SK-N-DZ (cell line): ENCODE measurements at places on chromosomes 7 and 10.
A peak's percentile ranks its signal among the peaks of the same experiment; 100 is the strongest.

DNA sequence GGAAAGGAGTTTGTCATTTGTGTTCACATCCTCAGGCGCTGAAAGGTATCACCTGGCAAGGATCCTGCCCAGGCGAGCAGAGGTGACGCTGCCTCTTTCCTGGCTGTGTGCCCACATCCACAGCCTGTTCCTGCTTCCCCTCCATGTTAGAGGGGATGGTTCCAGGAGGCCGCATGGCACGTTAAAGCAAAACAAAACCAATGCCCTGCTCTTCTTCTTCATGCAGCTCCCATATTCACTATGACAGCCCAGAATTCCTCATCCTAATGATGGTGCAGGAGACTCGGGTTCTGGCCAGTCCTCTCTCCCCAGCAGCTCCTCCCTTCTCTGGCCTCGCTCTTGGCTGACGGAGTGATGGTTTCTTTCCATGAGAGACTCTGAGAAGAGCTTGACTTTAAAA is 678.5 kb upstream of the ANKRD30A start:
- peak; percentile 80 for DNase-seq

DNA sequence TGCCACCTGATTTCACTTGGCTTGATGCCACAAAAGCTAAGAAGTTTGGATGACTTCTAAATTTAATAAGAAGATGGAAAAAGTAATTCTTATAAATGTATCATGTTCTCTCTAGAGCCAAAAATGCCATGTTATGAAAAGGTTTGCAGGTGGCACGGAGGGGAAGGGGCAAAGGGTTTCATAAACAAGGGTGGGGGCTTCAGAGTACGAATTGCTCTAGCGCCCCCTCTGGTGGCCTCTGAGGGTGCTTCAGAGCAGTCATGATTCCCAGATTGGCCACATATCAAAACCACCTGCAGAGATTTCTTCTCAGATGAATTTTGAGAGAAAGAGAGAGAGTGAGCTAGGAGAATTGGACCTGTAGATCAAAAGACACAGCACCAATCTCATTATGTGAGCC is 208.6 kb upstream of the YAE1 start:
- DNase-seq: no peak

DNA sequence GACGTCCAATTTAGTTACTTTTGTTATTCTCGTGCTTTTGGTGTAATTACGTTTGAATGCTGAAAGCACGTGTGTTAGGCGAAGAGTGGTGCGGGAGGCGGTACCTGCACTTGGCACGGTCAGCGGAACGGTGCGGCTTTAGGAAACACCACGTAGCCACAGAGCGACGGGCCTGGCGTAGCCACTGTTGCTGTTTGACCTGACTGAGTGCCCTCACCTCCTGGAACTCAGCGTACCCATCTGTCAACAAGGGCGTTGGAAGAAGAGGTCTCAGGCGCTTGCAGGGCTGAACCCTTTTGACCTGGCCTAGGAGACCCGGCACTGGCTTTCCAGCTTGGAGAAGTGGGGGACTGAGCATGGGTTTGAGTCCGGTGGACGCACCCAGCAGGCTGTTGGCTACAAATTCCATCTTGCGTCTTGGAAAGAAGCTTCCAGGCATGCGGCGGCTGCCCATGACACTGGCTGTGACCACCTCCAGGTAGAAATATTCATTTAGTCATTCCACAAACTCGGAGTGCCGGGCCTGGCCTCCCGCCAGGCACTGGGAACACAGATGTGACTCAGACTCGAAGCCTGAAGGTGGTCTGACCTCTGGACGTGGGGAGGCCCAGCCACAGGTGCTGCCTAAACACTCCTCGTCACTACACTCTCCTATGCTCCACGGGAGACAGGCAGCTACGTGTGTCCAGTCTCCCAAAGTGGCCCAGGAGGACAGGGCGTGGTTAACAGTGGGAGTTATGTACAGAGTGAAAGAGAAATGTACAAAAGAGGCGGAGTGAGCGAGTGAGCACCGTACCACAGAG is 22.2 kb downstream of the FAM20C start:
- no peak for DNase-seq

GRCh38 chr10:22646388-22646853 is 68.0 kb downstream of the PIP4K2A start:
- no peak for DNase-seq

DNA sequence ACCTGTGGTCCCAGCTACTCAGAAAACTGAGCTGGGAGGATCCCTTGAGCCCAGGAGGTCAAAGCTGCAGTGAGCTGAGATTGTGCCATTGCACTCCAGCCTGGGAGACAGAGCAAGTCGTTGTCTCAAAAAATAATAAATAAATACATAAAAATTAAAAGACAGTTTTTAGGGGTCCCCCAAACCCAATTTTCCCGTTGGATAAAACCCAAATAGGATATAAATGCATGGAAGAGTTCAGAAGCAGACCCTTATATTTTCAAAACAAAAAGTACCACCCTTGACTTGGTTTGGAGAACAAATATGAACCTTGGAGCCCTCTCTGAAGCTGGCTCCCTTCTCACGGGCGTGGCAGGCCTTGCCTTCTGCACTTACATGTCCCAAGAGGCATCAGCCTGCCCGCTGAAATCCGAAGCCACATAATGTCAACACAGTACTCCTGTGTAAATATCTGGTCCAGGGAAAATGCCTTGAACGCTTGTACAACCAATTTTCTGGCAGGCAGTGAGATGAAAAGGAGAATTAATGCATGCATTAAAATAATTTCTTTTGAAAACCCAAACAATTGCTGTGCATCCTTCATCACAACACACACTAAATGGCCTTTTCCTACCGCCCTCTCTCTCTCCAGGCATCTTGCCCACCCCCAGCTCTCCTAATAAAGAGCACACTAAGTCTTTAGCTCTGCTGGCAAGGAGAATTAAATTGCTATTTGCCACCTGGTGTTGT is 46.4 kb upstream of the PARD3 start:
- no peak for DNase-seq

DNA sequence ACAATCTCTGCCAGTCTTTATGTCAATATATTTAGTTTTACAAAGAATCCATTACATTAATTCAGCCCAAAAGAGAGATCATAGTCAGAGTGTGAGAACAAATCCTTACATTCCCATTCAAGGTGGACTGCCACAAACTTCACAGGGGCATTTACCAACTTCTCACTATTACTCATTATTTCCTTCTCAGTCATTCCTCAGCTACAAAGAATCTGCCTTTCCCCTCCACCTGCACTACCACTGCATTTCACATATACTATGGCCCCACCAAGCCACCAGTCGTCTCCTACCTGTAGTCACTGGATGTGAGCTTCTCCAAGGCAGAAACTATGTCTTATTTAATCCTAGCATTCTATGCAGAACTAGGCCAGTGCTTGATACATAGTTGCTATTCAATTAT is 94.3 kb downstream of the USP6NL start:
- DNase-seq: no peak

DNA sequence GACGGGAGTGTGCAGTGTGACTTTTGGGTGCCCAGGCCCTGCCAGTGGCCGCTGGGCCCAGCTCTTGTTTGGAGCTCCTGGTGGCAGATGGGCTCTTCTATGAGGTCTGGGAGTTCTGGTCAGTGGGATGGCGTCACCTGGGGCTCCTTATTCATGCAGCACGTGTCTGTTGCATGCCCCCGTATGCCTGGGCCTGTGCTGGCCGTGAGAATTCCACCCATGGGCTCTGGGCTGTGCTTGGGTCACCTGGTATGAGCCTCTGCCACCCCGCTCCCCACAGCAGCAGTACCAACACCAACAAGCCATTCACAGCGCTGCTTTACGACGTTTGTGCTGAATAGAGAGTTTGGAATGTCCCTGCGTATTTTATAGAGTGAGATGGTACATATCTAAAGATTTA is 27.1 kb downstream of the INPP5A start:
- DNase-seq: no peak

- no peak for DNase-seq
Observed at GRCh38 chr7:55965100-55965470, 700 bp downstream of the NIPSNAP2 start.

DNA sequence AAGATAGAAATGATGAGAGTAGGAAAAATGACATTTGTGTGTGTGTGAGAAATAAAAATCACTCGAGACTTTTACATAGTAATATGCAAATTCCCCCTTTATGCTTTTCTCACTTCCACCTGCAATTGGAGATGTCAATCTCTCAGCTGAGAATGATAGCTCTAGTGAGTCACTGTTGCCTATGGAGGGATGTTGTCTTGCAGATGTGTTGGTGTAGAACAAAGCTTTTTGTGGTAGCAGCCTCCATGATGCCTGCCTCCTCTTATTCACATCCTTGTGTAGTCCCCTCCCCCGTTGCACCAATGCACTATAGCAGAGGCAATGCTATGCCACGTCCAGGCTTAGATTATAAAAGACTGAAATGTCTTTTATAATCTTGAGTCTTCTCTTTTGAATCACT is 33.8 kb downstream of the SPAG6 start:
- no peak for DNase-seq

DNA sequence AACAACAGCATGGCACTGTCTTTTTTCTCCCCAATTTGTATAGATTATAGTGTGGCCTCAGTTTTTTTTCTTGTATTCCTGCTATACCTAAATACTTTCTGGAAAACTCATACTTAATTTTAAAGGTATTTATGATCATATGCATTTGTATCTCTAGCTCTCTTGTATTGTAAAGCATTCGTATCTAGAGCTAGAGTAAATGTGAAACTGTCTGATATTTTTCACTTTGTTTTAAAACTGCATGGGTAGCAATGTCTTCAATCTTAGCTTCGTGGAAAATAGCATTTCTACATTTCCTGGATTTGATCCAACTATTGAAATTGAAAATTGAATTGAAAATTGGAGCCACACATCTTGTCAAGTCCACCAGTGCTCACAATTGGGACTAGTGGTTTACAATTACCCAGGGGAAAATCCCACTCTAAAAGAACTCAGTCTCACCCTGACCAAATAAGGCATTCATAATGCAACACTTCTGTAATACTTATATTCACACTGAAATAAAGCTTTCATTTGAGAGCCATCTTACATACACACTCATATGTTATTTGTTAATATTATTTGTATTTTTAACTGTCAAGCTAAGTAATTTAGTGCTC is 51.3 kb upstream of the KLF6 start:
- DNase-seq: no peak

DNA sequence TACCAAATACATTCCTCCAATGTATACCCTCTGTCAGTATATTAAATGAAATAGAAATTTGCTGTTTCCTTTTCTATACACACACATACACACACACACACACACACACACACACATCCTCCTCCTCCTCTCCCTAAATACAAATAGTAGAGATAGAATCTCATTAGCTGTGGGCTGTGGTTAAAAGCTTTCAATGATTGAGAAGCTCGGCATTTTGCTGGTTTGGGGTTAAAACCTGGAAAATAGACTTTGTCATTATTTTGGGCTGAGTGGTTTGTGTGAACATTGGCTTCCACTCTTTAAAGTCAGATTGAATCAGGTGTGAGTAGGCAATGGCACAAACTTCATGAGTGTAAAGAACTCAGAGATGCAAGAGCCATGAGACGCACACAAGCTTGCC is 596.0 kb downstream of the XPNPEP1 start:
- no peak for DNase-seq

DNA sequence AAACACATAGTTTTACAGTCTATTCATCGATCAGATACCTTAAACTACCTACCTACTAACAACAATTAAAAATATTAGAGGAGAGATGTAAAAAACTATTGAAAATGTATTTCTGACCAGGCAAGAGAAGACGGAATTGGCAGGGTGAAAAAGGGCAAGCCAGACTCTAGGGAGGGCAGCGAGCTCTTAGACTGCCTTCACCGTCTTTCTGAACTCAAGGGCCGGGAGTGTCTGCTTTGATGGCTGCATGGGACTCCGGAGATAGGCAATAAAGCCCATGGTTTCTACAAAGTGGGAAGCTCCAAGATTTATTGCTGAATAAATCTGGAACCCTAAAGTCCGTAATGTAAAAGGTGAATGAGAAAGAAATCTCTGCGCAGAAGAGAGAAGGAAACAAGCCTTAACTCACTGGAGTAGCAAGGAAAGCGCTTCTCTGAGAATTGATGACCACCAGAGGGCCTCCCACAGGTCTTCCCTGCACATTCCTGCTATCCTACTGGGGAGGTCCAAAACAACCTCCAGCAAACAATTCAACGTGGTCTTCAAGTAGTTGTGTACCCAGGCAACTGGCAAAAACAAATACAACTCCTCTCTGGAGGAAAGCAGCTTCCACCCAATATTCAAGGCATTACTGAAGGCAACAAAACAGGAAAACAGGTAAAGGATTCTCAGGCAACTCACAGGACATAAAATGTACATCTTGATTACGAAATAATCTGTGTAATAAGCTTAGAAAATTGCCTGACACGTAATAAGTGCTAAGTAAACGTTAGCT is 181.3 kb downstream of the SDK1 start:
- peak; percentile 47 for DNase-seq

DNA sequence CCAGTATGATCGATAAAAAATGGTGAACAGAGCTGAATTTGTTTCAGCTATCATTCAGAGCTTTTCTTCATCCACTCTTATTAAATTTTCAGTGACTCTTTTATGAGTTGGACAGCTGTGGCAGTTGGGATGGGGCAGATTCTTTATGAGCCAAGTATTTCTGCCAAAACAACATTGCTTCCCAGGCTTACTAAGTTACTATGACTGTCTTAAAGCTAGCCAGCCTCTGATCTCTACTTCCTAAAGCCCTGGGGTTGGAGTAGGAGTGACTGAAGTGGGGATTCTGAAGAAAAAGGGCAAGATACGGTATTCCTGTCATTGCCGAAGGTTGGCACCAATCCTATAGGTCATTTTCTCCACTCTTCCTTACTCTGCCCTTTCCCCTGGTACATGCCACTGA is 12.7 kb downstream of the RPP30 start:
- no peak for DNase-seq

DNA sequence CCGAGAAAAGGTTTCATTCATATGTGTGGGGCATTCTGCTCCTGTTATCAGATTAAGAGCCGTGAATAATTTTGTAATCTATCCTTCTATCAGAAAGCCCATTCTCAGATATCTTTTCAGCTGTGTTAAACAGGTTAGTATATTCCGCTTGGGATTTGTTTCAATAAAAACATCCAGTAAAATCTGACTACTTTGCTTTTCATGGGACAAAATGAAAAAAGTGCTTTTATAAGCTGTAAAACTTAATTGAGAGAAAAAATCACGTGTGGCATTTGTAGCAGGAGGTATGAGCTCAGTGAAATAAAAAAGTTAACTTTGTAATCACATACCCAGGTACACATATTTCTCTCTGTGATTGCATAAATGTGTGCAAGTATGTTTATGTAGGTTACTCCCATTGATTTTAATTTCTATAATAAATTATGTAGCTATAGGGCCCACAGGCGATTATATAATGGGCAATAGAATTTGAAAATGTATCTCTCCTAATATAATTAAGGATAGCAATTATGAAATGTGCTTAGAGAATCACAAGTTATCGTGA is 3.9 kb downstream of the MET start:
- no peak for DNase-seq

DNA sequence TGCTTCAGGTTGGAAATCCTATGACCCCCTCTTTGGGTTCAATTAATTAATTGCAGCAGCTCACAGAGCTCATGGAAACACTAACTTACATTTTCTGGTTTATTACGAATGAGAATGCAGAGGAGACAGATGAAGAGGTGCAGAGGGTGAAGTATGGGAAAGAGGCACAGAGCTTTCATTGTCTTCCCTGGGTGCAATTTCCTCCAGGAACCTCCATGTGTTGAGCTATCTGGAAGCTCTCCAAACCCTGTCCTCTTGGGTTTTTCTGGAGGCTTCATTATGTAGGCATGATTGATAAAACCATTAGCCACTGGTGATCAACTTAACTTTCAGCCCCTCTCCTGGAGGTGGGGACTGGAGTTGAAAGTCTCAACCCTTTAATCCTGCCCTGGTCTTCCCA is 133.0 kb upstream of the AUTS2 start:
- no peak for DNase-seq

- DNase-seq: no peak
Observed at GRCh38 chr7:29269935-29270334, 75.4 kb downstream of the CHN2 start.
